ENCODE measurements at places on chromosomes 6 and 20. TPM values are rescaled to one million over a fixed set of nuclear protein-coding genes. Genes with fewer than 3 reads are reported as not detected.

GRCh38 chr6:115617031-115617430, 443.7 kb downstream of the FRK start:
- no peaks in the 10 kb centered on the region for H3K4me1 ChIP-seq
- DNase-seq: no peak
- H3K36me3 ChIP-seq: no peaks in the 10 kb centered on the region
- H3K27me3 ChIP-seq: no peaks in the 10 kb centered on the region

Gene ID4
- not detected for total RNA-seq

Gene SDC4
- total RNA-seq: 31.4 TPM

DNA sequence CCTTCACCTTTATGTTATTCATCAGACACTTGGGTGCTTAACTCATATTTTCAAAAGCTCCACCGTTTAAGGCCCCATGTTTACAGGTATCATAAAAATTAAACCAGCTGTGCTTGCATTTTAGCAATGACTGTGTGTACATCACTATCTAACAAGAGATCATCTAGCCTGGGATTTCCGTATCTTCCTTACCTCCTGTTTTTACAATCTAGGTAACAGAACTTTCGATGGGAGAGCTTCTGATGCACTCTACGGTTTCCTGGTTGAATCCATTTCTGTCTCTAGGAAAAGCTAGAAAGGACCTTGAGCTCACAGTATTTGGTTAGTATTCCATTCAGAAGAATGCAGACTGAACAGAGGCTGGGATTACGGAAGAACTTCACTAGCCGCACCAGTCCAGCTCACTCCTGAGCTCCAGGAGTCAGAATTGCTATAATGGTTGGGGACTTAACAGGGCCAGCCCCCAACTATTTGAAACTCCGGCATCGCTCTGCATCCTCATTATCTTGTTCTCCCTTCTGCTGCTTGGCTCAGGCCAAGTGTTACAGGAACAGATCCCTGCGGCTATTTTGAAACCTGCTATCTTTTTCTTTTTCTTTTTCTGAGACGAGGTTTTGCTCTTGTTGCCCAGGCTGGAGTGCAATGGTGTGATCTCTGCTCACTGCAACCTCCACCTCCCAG, 13.0 kb upstream of the CLDN20 start:
- no peak overlapping the region for H3K27ac ChIP-seq
- H3K4me1 ChIP-seq: no peaks in the 10 kb centered on the region
- no peak overlapping the region for H3K4me3 ChIP-seq
- H3K27me3 ChIP-seq: no peaks in the 10 kb centered on the region
- DNase-seq: no peak

Gene PCSK2
- total RNA-seq: not detected

Gene APOBEC2
- not detected for total RNA-seq

GRCh38 chr6:42337985-42338743, 113.6 kb downstream of the TRERF1 start:
- peaks cover 1% of the 10 kb centered on the region for H3K36me3 ChIP-seq
- no peak for DNase-seq
- peaks cover 49% of the 10 kb centered on the region for H3K4me1 ChIP-seq
- peak overlapping the region; percentile 64 for H3K27ac ChIP-seq
- H3K4me3 ChIP-seq: peak overlapping the region; percentile 5
- H3K27me3 ChIP-seq: no peaks in the 10 kb centered on the region

Gene GABRR2
- total RNA-seq: not detected

Gene PAK5
- total RNA-seq: not detected

- peaks cover 10% of the 10 kb centered on the region for H3K36me3 ChIP-seq
- H3K4me1 ChIP-seq: peaks cover 27% of the 10 kb centered on the region
These were observed 6.2 kb downstream of the SAPCD1 start for GRCh38 chr6:31768363-31769257.

Gene C20orf141
- not detected for total RNA-seq

- H3K27ac ChIP-seq: no peak overlapping the region
- H3K36me3 ChIP-seq: no peaks in the 10 kb centered on the region
- no peaks in the 10 kb centered on the region for H3K4me1 ChIP-seq
- no peak for DNase-seq
These were observed 58.8 kb upstream of the TOX2 start for GRCh38 chr20:43855803-43856202.

GRCh38 chr6:144311361-144311760, 26.2 kb downstream of the UTRN start:
- DNase-seq: no peak
- H3K4me3 ChIP-seq: no peak overlapping the region
- no peaks in the 10 kb centered on the region for H3K27me3 ChIP-seq

DNA sequence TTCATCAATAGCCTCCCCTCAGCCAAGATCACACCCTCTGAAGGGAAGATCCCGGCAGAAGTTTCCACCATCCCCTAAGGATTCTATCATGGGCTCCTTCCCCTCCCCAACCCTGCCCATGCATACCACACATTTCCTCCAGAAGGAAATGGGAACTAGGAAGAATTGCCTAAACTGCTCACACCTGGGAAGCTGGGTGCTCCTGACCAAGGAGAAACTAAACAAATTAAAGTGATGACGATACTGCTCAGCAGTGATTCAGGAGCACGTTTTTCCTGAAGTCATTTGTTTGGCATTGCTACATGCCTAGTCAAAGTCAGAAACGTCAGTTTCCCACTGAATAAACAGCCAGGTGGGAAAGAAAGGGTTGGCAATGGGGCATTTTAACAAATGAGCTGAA, 136.1 kb upstream of the CDYL start:
- no peak for DNase-seq
- H3K36me3 ChIP-seq: no peaks in the 10 kb centered on the region
- peaks cover 15% of the 10 kb centered on the region for H3K4me1 ChIP-seq
- H3K4me3 ChIP-seq: no peak overlapping the region

- no peaks in the 10 kb centered on the region for H3K4me1 ChIP-seq
- no peak for DNase-seq
- H3K27me3 ChIP-seq: peaks cover 7% of the 10 kb centered on the region
- H3K27ac ChIP-seq: no peak overlapping the region
These were observed 110.6 kb downstream of the PXDC1 start for GRCh38 chr6:3640868-3641267.

DNA sequence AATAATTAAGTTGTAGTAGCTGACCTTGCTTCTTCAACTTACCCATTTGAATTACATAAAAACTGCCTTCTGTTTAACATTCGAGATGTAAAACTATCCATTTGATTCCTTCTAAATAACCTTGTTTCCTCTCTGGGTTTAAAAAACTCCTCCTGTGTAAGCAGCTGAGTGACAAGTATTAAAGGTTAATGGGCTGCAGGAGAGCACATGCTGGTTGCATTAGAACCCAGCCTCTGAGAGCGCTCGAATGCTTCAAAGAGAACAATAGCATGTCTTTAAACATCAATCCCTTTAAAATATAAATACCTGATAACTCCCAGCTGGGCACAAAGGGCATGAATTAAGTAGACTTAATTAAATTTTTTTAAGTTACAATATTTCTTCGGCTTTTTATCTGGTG, 215.8 kb downstream of the EYA4 start:
- no peak overlapping the region for H3K27ac ChIP-seq
- no peak for DNase-seq
- no peaks in the 10 kb centered on the region for H3K36me3 ChIP-seq
- no peak overlapping the region for H3K4me3 ChIP-seq
- H3K4me1 ChIP-seq: no peaks in the 10 kb centered on the region

Gene DEFB124
- not detected for total RNA-seq

DNA sequence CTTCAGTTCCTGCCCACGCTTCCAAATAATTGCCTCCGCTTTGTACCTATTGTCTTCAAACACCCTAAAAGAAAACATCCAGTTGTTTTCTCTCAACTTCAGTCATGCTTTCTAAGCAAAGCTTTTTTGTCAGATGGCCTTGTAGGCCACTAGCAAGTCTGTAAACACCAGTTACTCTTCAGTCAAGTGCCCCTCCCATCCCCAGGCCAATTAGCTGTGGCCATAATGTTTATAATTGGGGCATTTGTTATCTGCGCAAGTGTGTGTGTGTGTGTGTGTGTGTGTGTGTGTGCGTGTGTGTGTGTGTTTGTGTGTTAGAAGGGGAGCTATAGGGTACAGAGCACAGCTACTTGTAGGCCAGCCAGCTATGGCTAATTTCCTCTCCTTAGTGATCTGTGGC, 272.4 kb upstream of the MARCKS start:
- no peaks in the 10 kb centered on the region for H3K36me3 ChIP-seq
- DNase-seq: no peak
- no peaks in the 10 kb centered on the region for H3K27me3 ChIP-seq
- H3K27ac ChIP-seq: no peak overlapping the region
- no peak overlapping the region for H3K4me3 ChIP-seq
- H3K4me1 ChIP-seq: no peaks in the 10 kb centered on the region

Gene SLC17A1
- not detected for total RNA-seq

GRCh38 chr20:56893226-56893917, 264.3 kb downstream of the TFAP2C start:
- DNase-seq: peak; percentile 67
- no peak overlapping the region for H3K27ac ChIP-seq
- H3K4me3 ChIP-seq: no peak overlapping the region
- H3K4me1 ChIP-seq: peaks cover 8% of the 10 kb centered on the region

Gene CALHM4
- total RNA-seq: not detected

Measured in activated naive CD4-positive, alpha-beta T cell treated with anti-CD3 and anti-CD28 coated beads for 36 hours (primary cell).